ENCODE measurements at places on chromosomes 7 and 10.

- DNase-seq = no peak
These were observed 2.1 kb downstream of the CAV1 start for GRCh38 chr7:116526897-116527296.

DNA sequence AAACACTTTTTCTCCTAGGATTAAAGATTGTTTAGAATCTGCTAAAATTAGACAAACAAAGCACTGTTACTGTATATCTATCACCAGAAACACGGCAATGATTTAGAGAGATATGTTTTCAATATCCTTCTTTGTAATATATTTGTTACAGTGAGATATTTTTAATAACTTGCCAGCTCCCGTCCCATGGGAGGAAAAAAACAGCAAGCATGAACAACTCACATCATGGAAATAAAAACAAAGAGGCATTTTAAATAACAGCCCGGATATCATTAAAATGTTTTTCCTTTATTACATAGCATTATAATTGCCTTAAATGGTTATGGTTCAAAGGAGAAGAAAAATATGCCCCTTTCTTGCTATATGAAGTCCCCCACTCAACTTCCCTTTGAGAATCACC, 272.1 kb downstream of the BMPER start:
- no peak for DNase-seq

- DNase-seq = no peak
These were observed 251.2 kb downstream of the ARHGAP12 start for GRCh38 chr10:31677195-31678138.

DNA sequence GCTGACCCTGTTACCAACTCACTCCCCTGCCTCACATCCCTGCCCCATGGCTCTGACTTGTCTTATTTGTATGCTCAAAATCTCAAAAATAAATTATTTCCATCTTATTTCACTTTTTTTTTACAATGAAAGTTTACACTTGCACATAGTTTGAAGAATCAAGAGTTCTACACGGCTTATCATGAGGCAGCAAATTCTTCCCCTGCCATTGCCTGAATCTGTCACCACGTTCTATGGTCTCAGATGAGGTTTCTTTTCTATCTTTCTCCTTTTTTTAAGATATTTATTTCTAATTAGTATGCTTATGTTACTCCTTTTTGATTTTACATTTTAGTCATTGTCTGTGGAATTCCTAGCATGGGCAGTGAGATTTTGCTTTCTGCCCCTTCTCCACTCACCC, 28.4 kb downstream of the ARHGAP22 start:
- no peak for DNase-seq

DNA sequence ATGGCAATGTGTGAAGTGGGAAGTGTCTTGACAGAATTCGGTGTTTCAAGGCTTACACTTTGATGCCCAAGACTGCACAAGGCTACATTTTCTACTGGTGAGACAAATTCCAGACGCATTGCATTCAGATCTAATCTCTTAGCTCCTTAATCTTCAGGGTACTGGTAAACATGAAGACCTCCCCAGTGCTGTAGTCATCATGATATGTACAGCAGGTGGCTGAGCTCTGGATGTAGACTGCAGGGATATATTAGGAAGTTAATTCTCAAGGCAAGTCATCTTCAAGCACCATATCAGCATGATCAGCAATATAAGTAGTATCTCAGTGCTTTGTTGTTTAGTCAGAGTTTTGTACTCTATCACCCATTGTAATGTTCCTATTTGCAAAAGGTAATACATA, 61.8 kb downstream of the IKZF1 start:
- no peak for DNase-seq

DNA sequence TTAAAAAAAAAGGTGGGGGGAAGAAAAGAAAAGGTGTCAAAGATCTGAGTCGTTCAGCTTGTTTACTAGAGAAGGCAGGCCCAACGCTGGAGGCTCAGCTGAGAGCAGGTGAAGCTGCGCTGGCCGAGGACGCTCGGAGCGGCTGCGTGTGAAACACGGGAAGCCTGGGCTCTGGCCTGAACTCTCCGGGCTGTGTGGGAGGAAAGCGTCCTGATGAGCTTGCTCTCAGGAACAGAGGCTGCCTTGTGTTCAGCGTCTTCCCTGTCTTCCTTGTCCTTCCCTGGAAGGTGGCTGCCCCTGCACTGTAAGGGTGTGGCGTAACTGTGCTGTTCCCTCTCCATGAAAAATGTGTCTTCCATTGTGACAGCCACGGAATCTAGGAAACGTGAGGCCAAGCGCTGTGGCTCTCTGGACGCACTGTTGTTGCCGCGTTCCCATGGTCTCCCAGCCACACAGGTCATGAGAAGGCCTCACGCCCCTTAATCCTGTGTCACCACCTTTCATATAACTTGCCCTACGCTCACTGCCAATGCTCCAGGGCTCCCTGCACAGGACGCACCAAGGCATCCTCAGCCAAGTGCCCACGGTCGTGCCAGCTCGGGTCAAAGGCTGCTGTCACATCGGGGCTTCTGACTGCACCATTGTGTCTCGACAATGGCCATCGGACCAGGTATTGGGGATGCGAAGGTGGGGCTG, 15.8 kb downstream of the IL15RA start:
- no peak for DNase-seq

DNA sequence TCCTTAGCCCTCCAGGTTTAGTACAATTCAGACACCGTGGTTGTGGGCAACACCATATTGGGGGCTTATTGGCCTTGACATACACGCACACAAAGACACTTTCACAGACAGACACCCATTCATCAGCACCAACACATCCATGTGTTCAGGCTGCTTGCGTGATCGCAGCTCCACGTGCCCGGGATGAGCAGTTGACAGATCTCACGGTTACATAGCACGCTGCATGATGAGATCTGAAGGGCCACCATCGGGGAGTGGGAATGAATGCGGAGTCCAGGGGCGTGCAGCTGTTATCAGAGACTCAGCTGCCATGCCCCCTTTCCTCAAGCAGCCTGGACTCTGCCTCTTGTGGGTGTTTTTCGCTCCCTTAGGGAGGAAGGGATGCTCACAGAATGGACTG, 285.2 kb downstream of the USP6NL start:
- DNase-seq = no peak

- peak; percentile 88 for DNase-seq
These were observed 13.9 kb downstream of the ARHGAP19 start for GRCh38 chr10:97278491-97278989.

DNA sequence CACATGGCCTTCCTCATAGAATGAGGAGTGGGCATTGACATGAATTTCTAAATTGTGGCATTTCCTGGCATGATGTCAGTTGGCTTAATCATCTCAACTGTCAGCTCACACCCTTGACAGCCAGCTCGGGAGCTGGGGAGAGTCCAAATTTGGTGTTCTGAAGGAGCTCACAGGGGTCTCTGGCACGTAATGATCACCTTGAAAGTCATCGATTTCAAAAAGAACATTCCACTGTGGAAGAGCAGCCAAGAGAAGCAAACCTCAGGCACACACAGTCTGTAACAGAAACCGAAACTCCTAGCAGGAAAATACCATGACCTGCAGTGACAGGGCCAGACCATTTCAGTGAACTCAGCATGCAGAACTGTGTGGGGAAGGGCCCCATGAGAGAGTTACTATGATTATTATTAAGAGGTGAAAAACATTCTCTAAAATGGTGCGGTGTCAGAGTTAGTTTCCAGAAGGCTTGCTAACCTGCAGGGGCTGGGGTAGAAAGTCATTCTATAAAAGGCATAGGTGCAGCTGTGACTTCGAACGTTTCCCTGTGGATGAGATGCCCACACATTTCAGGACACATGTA, 26.4 kb upstream of the KLF6 start:
- DNase-seq = no peak

All from Kasumi-1 (cell line).